NCI-H345 (cell line): ENCODE measurements at places on chromosomes 2 and 18.
A peak's percentile ranks its signal among the peaks of the same experiment; 100 is the strongest.

DNA sequence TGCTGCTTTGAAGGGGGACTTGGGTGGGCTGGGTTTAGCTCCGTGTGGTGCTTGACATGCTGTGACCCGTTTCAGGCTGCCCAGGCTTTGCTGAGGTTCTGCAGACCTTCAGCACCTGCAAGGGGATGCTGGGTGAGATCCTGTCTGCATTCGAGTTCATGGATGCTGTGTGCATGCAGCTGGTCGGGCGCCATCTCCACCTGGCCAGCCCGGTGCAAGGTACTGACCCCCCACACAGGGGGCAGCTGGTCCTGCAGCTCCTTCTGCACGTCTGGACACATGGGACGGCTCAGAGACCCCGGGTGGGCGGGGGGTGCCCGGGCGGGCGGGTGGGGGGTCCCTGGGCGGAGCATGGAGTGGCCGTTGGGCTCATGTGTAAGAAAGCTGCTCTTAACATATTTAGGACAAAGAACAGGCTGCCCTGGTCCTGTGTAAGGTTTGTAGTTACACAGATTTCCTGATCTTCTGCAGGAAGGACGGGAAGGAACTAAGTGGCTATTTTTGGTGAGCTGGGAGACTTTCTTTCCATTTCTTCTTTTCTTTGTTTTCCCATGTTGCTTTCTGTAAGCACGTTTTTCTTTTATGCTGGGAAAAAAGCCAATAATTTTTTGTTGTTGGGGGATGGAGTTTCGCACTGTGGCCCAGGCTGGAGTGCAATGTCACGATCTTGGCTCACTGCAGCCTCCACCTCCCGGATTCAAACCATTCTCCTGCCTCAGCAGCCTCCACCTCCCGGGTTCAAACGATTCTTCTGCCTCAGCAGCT is 15.8 kb downstream of the D2HGDH start:
- DNase-seq: no peak

DNA sequence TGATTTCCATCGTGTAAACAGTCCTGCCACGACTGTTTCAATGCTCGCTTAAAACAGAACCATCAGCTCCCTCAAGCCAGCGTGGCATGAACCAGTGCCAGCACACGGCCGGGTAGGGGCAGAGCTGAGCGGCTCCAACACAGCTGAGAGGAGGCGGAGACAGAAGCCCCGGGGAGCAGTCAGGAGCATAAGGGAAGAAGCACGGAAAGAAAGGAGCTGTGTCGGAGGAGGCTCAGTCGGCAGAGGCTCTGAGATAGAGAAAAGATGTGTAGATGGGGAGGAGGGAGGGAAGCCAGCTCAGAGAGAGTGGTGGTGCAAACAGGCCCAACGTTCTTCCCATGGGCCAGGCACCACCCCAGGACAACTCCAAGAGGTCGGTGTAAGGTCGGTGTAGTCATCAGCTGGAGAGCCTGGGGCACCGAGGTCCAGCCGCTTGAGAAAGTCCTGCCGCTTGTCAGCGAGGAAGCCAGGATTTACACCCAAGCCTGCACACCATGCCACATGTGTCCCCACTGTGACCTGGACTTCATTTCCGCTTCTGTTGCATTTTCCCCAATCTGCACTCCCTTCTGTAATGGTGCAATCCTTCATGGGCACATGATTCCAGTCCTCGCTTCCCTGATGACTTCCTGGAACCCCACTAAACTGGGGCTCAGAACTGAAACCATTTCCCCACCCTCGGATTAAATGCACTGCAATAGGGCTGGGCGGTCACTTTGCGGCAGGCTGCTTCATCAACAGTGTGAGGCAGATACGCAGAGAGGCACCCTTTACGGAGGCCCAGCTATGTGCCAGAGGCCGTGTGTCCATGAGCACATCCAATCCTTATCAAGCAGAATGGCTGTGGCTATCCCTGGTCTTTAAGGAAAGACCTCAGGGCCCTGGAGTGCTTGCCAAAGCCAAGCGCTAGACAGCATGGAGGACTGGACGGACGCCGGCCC is 43.5 kb downstream of the CYP27C1 start:
- DNase-seq: no peak

DNA sequence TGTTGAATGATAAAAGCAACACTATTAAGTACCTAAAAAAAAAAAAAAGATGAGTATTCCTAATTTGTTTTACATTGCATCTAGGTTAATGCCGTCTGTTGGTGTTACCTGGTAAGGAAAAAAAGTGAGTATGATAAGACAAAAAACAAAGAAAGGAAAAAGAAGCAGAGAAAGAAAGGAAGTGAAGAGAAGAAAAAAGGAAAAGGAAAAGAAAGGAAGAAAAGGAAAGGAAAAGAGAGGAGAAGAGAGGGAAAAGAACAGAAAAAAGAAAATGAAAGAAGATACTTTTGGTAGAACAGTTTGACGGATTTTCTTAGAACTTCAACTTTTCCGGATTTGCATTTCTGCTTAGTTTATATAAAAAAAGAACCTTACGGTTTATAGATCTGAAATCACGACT is 387.9 kb downstream of the METTL4 start:
- DNase-seq: no peak

DNA sequence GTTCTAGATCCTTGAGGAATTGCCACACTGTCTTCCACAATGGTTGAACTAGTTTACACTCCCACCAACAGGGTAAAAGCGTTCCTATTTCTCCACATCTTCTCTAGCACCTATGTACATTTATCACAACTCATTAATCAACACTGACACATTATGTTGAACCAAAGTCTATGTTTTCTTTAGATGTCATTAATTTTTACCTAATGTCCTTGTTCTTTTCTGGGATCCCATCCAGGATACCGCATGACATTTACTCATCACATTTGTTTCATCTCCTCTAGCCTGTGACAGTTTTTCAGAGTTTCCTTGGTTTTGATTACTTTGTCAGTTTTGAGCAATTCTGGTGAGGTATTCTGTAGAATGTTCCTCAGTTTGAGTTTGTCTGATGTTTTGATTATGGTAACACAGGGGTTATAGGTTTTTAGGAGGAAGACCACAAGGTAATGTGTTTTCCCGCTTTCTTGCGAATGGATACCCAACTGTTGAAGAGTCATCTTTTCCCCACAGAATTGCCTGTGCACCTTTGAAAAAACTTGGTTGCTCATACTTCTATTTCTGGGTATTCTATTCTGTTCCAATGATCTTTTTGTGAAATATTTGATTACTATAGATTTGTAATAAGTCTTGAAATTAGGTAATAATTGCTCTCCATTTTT is 3.0 kb upstream of the UGT1A9 start:
- DNase-seq: no peak

GRCh38 chr2:204984518-204984917 is 439.2 kb downstream of the PARD3B start:
- no peak for DNase-seq

DNA sequence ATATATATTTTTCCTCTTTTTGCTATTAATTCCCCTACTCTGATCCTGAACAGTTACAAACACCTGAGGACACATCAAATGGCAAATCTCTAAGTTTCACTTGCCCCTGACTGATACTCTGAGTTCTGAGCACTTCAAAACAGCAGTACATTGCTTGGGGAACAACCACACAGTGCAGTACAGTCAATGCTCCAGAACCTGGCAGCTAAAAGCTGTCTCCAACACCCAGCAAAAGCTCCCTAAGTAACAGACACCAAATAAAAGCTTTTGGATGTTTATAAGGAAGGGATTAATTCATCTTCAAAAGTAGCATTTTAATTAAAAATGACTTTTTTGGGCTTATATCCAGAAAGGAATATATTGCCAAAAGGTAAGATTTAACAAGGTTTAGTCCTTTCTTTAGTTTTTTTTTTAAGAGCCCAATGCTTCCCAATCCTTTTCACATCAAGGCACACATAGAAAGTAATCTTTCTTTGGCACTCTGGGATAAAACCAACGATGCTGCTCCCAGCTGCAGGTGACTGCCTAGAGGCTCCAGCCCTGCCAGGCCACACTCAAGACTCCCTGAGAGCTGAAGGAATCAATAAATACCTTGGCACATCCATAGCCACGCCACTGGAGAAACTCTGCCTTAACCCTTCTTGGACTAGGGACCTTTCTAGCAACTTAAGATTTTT is 164.9 kb upstream of the ZFP36L2 start:
- DNase-seq: no peak

DNA sequence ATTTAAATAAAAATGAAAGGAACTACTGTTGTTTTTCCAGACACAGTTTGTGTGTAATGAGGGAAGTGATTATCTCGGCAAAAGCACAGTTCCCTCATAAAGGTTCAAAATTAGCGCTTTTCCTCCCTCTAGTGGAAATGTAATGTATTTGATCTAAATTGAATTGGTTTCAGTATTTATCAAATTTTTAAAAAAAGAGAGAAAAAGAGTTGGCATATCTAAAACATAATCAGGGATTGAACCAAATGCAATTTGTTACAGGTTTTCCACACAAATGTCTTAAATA is 37.5 kb downstream of the CMPK2 start:
- peak; percentile 20 for DNase-seq

GRCh38 chr2:68375582-68375981 is 10.5 kb downstream of the PLEK start:
- DNase-seq: no peak

GRCh38 chr2:103295591-103295990 is 533.8 kb downstream of the TMEM182 start:
- DNase-seq: no peak

- no peak for DNase-seq
These were observed 104.5 kb upstream of the TAF1B start for GRCh38 chr2:9738535-9739496.

- DNase-seq: no peak
These were observed 33.5 kb downstream of the CUL3 start for GRCh38 chr2:224551693-224552092.

DNA sequence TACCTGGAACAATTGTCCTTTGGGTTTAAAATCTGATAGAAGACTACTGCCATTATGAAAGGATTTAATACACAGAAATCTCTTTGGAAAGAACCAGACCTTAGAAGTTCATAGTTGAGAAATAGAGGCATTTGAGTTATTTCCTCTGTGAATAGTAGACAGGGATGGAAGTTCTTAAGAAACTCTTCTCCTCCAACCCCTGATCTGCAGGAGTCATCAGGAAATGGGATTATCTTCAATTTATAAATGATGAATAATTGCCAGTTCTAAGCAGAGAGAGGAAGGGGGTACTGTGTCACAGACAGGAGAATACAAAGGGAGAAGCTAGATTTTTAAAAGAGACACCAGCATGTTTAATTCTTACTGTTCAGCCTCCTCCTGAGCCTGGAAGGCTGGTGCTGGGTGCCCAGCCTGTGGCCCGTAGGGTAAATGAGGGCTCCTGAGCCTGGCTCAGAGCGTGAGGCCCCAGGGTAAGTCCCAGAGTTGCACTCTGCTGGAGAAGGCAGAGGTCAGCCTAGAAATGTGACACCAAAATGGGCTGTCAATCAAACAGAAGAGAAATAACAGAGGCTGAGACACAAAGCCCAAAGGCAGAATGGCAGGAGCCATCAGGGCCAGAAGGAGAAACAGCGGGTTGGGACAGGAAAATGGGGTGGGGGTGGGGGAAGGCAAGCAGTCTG is 58.2 kb upstream of the PKDCC start:
- no peak for DNase-seq

GRCh38 chr18:6280211-6280743 is 134.4 kb downstream of the L3MBTL4 start:
- DNase-seq: no peak

DNA sequence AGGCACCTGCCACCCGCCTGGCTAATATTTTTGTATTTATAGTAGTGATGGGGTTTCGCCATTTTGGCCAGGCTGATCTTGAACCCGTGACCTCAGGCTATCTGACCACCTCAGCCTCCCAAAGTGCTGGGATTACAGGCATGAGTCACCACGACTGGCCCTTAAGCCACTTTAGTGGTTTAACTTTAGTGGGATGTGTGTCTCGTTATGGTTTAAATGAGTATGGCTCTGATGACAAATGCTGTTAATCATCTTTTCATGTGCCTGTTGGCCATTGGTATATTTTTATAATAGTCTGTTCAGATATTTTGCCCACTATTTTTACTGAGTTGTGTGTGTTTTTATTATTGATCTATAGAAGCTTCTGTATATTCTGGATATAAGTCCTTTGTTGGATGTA is 205.9 kb downstream of the MYO1B start:
- no peak for DNase-seq

- DNase-seq: no peak
These were observed 9.9 kb downstream of the NEU4 start for GRCh38 chr2:241818943-241819270.

- no peak for DNase-seq
These were observed 24.5 kb downstream of the TYMS start for GRCh38 chr18:681985-682384.

GRCh38 chr2:113240150-113240914 is 38.4 kb downstream of the PAX8 start:
- DNase-seq: peak; percentile 69

DNA sequence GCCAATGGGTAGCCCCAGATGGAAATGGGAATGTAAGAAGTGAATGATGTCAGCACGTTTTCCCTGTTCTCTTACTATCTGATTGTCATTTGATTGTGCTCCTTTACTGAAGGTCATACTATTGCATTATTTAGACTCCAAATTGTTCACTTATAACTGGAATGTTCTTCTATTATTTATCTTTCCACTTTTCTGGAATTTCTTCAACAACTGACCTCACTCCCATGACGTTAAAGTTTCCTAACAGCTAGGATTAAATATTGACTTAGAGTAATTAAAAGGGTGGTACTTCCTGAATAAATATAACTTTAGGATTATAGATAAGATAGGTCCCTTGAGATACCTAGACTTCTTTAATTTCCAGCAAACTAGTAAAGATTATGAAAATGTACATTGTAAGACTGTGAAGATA is 10.9 kb upstream of the GULP1 start:
- DNase-seq: no peak

DNA sequence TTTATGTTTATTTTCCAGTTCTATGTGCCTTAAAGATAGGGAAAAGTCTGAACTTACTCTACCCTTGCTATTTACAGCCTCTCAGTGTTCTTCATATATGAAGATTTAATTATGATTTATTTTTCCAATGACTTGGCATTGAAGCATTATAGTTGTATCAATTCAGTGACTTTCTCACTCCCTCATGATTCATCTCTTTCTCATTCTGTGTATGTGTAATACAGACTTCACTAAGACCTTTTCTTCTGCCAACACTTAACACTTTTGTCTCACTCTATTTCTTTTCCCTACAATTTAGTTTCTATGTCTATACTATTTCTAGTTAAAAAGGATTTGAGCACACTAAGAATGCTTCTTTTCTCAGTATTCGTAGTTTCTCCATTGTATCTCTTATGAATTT is 1470.3 kb upstream of the ACVR2A start:
- no peak for DNase-seq

GRCh38 chr2:225171350-225171749 is 129.1 kb upstream of the DOCK10 start:
- DNase-seq: no peak

- no peak for DNase-seq
These were observed 112.5 kb downstream of the KCNF1 start for GRCh38 chr2:11024259-11024645.
